ENCODE measurements at places on chromosomes 1 and 21.

DNA sequence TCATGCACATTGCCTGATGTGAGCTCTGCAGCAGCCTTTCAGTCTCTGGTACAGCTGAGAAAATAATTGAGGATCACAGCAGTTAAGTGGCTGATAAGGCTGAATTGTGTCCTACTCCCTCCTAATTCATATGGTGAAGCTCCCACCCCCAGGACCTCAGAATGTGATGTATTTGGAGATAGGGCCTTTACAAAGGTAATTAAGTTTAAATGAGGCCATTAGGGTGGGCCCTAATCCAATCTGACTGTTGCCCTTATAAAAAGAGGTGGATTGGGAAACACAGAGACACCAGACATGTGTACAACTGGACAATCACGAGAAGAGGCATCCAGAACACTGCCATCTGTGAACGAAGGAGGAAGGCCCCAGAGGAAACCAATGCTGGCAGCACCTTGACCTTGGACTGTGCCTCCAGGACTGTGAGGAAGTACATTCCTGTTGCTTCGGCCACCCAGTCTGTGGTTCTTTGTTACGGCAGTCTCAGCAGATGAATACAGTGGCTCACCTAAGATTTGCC, 148.1 kb downstream of the TRABD2B start:
- DNase-seq, result no peak

DNA sequence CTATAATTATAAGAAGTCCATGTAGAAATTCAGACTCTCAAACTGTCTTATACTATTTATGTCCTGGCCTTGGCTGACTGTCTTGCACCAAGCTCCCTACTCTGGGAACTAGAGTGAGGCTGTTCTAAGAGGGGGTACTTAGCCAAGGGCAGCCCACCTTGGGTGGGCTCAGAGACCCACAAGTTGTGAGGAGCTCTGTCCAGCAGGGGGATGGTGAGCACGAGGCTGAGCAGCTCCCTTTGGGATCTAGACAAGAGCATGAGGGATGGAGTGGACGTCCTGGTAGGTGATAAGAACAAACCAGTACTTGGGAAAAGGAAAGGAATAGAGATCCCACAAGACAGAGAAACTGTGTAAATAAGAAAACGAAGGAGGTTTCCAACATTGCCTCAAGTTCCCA, 127.1 kb upstream of the SLC44A3 start:
- DNase-seq, result no peak

GRCh38 chr1:11617314-11617713, 36.9 kb downstream of the FBXO2 start:
- DNase-seq, result peak; percentile 63

DNA sequence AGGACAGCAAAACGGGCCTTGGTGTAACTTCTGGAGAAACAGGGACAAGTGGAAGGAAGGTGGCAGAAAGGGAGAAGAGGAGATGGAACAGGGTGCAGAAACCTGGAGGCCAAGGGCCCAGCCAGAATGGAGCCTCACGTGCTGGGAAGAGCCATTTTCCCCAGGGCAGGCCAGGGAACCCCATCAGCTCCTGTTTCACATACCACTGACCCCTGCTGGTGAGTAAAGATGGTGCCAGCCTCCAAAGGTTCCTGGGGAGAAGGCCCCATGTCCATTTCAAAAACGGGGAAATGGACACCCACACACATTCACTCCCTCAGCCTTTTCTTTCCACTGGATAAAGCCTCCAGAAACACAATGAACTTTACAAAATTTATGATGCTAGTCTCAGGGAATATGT, 57.6 kb upstream of the JUN start:
- no peak for DNase-seq

DNA sequence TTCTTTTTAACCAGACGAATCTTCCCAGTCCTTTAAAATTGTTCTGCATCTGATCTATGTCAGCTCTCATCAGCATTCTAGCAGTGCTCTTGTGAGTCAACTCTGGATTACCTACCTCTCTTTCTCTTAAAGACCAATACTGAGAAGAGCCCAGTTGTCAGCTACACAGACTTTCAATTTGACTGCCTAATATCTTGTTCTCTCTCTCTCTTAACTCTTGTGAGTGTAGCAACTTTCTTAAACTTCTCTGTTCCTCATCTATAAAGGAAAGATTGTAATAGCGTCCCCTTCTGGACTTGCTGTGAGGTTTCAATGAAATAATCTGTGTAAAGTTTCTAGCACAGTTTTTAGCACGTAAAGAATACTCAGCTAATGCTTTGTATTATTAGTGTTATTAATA, 499.3 kb upstream of the ADAMTS5 start:
- DNase-seq, result no peak

DNA sequence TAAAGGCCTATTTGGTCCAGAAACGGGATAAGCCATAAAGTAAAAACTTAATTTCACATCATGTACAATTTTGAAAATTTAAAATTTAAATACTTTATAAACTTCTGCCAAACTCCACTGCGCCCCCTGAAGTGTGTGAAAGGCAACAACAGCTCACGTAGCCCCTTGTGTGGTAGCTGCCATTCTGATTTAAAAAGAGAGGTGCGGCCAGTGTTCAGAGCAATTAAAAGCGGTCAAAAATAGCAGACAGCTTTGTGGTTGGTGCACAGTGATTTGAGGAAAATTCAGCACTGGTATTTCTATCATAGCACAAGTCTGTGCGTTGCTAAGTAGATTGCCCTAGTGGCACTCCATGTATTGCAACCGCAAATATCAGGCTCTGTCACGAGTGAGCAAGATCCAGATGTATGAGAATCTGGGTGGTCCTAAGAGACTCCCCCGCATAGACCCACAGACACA, 122.5 kb downstream of the ATG4C start:
- DNase-seq, result no peak

DNA sequence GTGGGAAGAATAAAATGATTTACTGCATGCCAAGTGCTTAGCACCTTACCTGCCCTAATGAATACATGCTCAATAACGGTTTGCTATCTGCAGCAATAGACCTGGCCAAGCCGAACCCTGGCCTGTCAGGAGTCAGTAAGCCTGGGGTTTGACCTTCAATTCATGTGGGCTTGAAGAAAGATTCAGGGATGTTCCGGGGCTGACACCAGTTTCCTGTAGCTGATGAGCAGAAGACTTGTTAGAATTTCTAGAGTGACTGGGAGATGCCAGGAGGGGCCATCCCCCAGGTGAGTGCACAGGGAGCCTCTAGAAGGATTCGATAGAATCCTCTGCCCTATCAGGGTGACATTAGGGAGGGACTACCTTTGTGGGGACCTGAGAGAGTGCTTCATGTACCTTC, 210.9 kb downstream of the HIVEP3 start:
- no peak for DNase-seq

DNA sequence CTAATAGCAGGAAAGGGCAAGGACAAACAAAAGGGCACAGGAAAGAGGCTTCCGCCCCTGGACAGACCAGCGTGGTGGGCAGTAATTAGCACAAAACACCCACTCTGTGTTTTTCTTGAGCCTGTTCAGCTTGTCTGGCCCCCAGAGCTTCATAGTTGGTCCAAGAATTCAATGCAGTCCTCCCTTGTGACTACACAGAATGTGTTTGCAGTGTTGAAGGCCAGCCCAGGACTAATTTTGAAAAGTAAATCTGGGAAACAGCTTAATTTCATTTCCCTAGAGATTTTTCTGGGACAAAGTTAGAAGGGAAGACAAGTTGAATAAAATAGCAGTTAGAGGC, 49.2 kb upstream of the LMO4 start:
- no peak for DNase-seq

GRCh38 chr1:163877016-163877415, 555.3 kb downstream of the NUF2 start:
- DNase-seq, result no peak

DNA sequence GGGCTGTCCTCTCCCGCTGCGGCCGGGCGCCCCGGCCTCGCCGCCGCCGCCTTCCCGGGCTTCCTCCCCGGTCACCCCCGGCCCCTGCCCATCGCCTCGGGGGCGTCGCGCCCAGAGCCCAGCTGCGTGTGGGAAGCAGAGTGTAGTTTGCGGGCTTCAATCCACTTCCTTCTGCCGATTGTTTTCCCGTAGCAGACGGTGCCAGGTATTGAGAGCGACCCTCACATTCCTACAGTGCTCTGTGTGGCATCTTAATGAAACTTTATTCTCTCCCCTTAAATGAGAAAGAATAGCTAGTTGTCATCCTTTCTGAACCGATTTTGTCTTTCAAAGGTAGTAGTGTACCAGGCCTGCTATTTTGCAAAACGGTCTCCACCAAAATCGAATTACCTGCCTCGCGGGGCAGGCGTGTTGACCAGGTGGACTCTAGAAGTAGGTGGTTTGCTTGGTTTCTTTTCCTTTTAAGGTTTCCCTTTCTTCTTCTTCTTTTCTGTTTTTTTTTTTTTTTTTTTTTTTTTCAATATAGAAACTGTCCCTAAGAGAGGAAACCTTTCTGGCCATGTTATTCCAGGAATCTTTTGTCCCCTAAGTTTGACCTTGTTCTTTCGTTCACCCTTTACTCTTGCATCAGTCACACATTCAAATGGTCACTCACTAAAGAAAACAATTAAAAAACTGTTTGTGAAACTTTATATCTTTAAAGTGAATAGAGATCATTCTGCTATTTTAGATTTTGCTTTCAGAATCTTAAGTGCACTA, 881 bp downstream of the USP25 start:
- peak; percentile 42 for DNase-seq

DNA sequence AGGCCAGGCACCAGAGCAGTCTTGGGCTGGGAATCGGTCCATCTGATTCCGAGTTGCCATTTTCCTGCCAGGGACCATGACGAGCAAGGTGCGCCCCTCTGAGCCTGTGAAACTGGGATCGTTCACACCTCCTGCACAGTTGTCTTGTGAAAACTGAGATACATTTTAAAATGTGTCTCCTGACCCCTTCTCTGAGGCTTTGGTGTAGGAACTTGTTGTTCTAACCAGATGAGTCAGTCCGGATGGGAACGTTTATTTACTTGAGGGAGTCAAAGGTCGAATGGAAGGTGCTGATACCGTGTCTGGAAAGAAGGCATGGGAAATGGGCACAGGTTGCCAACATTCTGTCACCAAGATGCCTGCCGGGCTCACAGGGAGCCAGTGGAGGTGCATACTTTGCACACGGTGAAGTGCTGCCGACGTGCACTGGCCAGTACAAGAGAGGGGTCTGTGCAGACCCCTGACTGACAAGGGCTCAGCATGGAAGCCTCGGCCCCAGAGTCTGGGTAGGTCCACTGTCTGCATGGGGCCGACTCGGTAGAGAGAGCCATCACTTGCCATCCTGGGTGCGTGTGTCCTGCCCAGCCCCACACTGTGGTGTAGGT, 7.4 kb upstream of the KCNN3 start:
- no peak for DNase-seq

- DNase-seq, result no peak
Observed at GRCh38 chr21:45831991-45832740, 149.4 kb upstream of the COL6A1 start.

DNA sequence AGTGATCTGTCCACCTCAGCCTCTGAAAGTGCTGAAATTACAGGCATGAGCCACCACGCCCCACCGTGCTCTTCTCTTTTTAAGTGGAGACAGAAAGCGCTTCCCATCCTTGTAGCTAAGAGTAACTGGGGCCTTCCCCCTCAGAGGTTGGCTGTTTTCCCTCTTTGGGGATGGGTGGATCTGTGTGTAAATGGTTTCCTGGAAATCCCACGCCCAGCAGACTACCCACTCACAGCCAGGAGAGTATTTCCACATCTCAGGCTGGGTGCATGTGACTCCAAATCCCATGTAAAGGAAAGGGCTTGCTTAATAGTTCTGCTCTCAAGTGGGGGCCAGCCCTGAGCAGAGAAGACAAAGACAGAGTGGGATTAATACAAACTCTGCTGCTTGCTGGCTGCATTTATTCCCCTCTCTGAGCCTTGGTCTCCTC, 19.6 kb upstream of the TCEA3 start:
- DNase-seq, result no peak

GRCh38 chr1:39317910-39318633, 113.6 kb downstream of the MACF1 start:
- peak; percentile 98 for DNase-seq

DNA sequence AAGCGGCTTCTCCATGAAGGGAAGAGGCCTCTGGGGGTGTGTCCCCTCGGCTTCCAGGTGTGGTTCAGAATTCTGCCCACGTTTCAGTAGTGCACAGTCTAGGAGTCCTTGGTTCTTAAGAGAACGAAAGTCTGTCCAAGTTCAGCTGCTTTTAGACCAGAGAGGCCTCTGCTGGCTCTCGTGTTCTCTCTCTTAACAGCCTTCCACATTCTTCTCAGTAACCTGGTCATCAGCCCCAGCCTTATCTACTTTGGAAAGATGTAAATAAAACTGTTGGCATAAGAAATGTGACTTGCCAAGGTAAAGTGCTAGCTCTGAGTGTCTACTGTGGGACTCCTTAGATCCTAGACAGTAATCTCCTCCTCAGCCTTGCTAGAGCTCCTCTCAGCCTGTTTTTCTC, 15.3 kb upstream of the STUM start:
- no peak for DNase-seq

DNA sequence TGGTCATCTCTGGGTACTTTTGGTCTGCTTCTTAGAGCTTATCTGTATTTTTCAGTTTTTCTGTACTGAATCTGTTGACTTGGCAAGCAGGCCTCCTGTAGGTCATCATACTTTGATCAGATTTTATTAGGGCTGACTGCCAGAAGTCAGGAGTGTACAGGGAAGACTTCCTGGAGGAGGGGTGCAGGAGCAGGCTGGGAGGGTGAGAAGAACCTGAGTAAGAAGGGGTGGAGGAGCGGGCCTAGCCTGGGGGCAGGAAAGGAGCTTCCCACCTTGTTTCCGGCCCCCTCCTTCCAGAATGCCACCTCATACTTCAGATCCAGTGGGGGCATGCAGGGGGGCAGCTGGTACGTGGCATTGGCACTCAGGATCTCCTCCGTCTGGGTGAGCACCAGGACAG, 18.3 kb upstream of the IL22RA1 start:
- no peak for DNase-seq

DNA sequence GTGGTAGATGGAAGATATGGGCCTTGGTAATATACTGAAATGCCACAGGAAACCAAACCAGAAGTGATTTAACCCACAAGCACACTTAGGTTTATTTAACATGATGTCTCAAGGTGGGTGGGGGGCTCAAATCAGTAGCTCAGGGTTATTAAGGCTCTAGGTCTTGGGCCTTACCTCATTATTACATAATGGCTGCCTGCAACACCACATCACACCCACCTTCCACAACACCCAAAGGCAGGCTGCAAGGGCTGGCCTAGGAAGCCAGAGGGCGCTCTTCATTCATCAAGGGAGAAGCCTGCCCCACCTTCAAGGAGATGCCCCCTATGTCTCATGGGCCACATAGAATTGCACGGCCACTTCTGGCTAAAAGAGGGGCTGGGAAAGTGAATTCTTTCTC, 6.0 kb downstream of the TFF1 start:
- no peak for DNase-seq

- DNase-seq, result peak; percentile 7
Observed at GRCh38 chr21:44892536-44893277, 19.2 kb upstream of the PTTG1IP start.

- DNase-seq, result no peak
Observed at GRCh38 chr1:107940017-107940577, 24.9 kb downstream of the VAV3 start.

DNA sequence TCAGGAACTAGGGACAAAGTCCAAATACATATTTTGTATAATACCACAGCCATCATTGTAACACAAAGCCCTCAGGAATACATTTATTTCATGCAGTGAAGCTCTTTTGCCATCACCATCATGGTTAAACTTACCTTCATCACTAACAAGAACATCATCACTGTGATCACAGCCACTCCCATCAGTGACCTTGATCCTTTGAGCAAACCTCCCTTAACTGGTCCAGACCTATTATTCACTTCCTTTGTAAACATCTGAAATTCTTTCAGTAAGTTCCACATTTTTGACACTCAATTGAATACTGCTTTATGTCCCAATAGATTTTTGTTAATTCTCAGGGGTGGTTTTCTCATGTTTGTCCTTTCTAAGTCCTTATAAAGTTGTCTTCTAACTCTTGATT, 16.2 kb upstream of the KPRP start:
- DNase-seq, result no peak

All from NCI-H2029 (cell line).